ENCODE measurements at places on chromosomes 13 and 19. TPM values are rescaled to one million over a fixed set of nuclear protein-coding genes. Genes with fewer than 3 reads are reported as not detected.
A peak's percentile ranks its signal among the peaks of the same experiment; 100 is the strongest.

REEP6 gene
- polyA plus RNA-seq, result 3.9 TPM

DNAAF3 gene
- polyA plus RNA-seq, result 5.1 TPM

KLK3 gene
- not detected for polyA plus RNA-seq

OR7C1 gene
- 0.22 TPM for polyA plus RNA-seq

GRCh38 chr13:45048890-45049407 is 59.6 kb downstream of the GPALPP1 start:
- DNase-seq, result no peak

DNA sequence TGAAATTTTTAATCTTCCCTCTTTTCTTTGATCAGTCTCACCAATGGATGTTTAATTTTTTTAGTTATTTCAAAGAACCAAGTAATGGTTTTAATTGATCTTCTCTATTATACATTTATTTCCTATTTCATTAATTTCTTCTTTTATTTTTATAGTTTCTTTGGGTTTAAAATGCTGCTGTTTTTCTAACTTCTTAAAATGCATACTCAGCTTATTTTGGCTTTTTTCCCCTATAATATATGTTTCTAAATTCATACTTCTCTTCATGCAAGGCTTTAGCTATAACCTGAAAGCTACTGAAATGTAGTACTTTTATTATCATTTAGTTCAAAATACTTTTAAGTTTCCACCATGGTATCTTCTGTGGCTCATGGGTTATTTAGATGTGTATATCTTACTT is 53.9 kb downstream of the ANKRD10 start:
- DNase-seq, result no peak

DNA sequence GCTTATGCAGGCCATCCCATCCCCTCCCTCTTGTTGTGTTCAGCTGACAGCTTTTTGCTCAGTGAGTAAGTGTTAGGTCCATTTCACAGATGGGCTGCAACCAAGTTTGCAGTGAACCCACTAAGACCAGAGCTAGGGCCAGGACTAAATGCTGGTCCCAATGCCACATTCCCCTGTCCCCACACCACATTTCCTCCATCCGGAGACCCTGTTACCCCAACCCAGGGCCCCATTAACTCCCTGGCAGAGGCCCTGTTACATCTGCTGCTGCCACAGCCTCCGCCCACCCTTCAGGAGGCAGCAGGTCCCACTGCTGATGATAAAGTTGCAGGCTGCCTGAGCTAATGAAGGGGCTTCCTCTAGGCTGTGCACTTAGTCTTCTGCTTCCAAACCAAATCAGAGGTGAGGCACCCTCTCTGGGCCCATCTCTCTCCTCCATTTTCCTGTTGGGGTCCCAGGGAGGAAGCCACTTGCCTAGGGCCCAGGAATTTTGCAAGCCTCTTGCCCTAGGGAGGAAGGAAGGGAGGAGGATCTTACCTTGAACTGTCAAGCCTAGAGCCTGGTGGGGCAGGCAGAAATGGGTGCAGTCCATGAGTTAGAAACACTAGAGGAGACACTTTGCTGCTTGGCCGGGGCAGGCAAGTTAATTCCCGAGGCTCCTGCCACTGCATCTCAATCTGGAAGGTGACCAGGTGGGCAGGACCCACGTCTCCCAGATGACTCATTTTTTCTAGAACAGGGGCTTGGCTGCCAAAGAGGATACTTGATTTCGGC is 3.4 kb upstream of the USF2 start:
- DNase-seq, result no peak

GRCh38 chr19:36916991-36917390 is 859 bp downstream of the ZNF568 start:
- DNase-seq, result peak; percentile 8

GRCh38 chr13:40352380-40352778 is 314.1 kb downstream of the FOXO1 start:
- DNase-seq, result no peak

DNA sequence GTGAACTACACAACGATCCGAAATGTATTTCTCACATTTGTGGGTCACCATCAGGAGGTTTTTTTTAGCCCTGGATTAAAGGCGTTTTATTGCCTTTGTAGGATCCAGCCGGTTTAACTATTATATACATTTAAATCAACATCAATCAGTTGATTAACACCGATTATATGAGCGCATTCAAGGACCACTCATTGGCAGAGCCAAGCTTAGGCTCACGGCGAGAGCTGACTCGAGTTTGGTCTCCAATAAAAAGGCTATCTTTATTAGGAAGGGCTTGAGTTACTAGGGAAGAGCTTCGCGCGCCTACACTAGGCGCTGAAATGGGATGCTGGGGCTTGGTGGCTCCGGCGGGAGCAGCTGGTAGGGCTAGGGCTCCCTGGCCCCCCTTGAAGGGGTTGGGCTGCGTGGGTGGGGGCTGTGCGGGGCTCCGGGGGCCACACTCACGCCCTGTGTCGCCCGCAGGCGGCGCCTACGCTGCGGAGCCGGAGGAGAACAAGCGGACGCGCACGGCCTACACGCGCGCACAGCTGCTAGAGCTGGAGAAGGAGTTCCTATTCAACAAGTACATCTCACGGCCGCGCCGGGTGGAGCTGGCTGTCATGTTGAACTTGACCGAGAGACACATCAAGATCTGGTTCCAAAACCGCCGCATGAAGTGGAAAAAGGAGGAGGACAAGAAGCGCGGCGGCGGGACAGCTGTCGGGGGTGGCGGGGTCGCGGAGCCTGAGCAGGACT is 4.2 kb downstream of the PDX1 start:
- no peak for DNase-seq
